ENCODE measurements at places on chromosomes 6 and 20.

- DNase-seq = no peak
Measured at GRCh38 chr6:157665180-157665579, 157.9 kb upstream of the SNX9 start.

- peak; percentile 68 for DNase-seq
Measured at GRCh38 chr6:156686301-156686994, 90.7 kb upstream of the ARID1B start.

DNA sequence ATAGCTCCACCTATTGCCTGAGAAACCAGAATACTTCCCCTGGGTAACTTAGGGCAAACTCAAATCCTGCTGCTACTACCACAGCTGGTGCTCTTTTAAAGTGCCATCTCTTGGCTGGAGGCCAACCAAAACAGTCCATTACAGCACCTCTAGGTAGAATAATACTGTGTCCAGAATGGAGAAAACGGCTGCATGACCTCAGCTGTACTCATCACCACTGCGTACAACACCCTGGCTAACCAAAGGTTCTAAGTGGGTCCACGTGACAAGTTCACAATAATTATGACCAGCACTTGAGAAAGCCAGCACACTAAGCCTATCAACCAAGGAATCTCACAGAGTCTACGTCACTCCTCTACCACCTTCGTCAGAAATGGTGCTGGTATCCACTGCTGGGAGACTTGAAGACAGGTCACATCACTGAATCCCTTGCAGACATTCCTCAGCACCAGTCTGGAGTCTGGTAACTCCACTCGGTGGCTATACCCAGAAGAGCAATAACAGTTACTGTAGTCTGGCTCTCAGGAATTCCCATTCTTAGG lies 40.9 kb upstream of the PKIB start:
- DNase-seq = no peak

GRCh38 chr20:2217857-2218539 lies 77.8 kb upstream of the TGM3 start:
- no peak for DNase-seq

DNA sequence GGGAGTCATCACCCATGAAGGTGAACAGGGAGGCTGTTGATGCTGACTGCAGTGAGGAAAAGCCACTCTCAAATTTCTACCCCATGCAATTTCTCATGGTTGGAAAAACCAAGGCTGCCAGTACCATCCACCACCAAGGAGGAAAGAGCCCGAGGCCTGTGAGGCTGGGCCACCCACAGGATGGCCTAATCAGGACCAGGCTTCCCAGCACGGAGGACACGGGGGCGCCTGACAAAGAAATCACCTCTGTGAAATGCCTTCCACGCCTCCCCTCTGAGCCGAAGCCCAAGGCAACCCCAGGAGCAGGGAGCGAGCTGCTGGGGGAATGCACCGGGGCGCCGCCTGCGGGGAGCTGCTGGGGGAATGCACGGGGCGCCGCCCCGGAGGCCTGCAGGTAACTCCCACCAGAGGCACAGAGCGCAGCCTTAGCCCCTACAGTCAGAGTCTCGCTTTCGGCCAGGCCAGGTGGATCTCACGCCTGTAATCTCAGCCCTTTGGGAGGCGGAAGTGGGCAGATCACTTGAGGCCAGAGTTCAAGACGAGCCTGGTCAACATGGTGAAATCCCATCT lies 26.9 kb downstream of the FOXF2 start:
- DNase-seq = no peak

DNA sequence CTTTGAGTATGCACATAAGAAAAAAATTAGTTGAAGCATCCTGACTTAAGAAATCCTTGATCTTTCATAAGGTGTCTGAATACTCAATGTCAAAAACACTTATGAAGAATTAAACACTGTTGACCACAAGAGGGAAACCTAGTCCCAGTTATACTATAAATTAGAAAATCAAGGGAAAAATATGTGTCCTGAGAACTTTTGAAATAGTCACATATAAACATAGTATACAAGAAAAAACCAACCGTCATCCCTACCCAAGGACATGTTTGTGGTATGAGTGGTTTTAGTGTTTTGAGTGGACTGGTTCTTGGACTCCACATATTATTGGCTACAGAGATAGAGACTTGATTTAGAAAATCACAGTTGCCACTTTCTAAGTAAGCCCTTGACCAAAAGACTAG lies 7.6 kb upstream of the HLA-DRA start:
- no peak for DNase-seq

DNA sequence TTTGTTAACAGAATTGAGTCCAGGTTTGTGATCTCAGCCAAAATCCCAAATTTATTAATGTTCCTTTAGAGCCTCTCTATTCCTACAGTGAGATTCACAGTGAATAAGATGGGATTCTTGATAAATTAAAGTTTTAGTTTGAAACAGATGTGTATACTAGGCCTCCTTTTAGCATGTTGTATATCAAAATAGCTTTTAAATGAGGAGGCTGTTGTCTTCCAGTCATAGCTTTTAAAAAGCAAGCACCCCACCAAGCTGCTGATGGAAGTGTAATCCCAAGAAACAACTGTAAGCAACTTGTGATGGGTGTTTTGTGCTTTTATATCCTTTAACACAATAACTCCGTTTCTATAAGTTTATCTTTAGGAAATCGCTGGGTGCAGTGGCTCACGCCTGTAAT lies 7.0 kb downstream of the GTF2H5 start:
- no peak for DNase-seq

DNA sequence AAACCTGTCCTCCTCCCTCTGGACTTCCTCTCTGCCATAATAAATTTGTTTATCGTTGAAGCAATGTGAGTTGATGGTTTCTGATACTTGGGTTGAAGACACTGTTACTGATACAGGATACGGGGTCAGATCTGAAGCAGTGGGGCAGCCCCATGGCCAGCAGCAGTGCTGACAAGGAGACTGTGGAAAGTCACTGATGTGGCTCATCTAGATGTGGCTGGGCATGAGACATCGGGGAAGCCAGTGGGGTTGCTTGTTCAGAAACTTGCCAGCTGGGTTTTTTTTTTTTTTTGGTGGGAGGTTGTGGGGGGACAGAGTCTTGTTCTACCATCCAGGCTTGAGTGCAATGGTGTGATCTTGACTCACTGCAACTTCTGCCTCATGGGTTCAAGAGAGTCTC lies 2.6 kb upstream of the BPI start:
- no peak for DNase-seq

DNA sequence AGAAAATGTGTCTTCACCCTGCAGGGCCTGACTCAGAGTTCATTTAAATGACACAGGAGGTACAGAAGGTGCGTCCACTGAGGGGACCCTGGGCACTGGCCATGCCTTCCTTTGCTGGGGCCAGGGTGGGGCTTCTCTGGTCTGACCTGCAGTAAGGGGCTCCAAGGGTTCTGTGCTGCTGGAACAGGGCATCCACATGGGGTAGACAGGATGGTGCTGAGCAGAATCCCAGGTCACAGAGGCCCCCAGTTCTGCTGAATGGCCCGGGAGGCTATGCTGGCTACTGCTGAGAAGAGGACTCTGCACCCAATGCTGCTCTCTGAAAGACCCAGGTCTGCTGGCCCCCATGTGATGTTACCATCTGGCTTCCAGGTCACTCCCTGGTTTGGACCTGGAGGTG lies 150.4 kb upstream of the GGTLC1 start:
- DNase-seq = no peak

DNA sequence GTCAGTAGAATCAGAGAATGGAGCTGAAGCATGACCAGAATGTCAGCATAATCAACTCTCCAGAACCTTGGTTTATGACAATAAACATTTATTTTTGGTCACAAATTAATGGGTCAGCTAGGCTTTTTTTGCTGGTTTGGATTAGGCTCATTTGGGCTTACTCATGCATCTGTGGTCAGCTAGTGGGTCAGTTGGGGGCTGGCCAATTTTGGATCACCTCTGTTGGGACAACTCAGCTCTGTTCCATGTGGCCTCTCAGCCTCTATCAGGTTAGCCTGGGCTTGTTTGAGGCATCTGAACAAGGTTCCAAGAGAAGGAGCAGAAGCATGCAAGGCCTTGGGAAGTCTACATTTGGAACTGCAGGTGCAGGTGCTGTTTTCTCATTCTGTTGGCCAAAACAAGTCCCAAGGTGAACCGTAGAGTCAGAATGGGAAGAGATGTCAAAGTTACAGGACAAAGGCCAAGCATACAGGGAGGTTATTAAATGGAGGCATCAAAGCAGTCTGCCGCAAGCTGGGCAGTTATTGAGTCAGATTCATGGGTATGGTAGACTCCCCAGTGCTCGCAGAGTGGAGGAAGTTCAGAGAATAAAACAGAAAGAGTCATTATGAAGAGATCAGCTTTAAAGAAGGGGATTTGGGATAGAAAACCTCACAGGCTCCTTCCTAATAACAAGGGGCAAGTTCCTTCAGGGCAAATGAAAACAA lies 173.0 kb downstream of the PLCB4 start:
- DNase-seq = no peak

DNA sequence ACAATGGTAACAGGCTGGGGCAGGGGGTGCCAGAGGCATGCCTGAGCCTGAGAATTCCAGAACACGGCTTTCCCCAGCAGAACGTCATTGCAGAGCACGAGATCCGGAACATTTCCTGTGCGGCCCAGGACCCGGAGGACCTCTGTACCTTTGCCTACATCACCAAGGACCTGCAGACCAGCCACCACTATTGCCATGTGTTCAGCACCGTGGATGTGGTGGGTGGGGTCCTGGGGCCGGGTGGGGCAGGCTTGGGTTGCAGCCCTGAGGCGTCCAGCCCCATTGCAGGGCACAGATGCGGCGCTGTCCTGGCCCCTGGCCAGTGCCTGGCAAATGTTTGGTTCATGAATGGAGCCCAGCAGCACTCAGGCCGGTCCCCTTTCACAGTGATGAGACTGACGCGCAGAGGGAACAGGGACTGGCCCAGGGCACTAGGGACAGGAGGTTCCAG lies 57.1 kb downstream of the TCP11 start:
- no peak for DNase-seq

DNA sequence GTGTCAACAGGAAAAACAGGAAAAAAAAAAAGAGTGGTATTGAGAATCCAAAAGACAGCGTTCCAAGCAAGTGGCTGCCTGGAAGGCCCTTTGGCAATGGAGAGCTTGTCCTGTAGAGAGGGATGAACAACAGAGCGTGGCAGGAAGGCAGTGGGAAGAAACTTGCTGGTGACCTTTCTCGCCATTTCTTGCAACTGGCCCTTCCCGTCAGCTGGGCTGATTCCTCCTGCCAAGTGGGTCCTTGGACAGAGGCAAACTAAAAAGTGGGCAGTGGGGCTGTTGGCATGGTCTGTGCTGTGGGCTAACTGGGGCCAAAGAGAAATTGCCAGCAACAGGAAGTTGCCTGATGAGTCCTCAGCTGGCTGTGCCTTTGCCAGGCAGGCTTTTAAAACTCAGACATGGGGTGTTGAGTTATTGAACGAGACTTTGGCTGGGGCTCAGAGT lies 43.9 kb upstream of the CLDN20 start:
- DNase-seq = no peak

DNA sequence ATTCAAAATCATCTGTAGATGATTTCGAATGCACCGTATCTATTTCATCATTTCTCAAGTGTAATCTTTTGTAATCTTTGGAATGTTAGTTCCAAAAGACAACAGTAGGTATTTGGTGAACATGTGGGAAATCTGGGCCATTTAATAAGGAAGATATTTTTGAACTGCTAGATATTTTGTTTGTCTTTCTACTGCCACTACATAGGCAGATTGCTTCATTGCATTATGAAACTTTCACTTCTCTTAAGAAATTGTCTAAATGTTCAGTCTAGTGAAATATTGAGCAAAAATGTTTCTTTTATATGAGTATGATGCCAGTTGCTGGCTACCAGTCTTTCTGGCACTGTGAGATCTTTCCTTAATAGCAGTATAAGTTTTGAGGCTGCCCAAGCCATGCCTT lies 527.8 kb upstream of the RNF217 start:
- no peak for DNase-seq
